ENCODE measurements at places on chromosomes 1 and 21. TPM values are rescaled to one million over a fixed set of nuclear protein-coding genes. Genes with fewer than 3 reads are reported as not detected.
A peak's percentile ranks its signal among the peaks of the same experiment; 100 is the strongest.

- no peak for DNase-seq
Observed at GRCh38 chr1:28894785-28895184, 19.6 kb upstream of the EPB41 start.

DNA sequence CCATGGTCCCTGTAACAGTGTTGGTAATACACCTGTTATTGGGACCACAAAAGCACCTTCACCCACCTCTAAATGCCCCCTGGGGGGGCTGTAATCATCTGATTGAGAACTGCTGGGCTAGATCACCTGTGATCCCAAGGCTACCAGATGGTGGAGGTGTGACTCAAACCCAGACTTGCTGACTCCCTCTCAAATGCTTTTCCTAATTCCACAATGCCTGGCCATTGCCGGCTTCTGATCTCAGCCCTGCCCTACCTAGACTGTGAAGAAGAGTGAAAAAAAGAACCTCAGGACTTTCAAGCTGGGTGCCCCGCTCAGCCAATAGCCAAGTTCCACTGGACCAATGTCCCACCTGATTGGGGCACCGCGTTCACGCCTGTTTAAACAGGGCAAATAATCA lies 9.6 kb downstream of the TMEM9 start:
- DNase-seq = no peak

DNA sequence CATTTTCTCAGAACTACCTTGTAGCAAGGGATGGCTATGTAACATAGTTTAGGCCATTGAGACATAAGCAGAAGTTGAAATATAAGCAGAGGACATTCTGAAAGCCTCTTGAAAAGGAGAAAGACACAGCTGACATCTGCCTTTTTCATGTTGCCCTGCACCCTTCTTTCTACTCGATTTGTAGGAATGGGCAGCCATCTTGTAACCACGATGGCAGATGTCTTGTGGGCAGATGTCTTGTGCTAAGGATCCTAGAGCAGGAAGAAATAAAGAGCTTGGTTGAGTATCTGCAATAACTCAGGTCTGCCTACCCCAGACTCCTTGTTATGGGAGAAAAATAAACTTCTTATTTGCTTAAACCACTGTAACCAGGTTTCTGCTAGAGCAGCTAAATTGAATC lies 351.0 kb downstream of the PDE4B start:
- DNase-seq = no peak

DNA sequence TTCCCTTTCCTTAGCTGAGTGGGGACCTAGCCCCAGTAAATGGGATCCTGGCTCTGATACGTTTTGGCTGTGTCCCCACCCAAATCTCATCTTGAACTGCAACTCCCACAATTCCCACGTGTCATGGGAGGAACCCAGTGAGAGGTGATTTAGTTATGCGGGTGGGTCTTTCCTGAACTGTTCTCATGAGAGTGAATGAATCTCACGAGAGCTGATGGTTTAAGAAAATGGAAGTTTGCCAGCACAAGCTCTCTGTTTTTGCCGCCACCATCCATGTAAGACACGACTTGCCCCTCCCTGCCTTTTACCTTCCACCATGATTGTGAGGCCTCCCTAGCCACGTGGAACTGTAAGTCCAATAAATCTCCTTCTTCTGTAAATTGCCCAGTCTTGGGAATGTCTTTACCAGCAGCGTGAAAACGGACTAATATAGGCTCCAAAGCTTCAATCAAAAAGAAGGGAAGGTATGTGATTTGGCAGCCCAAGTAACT lies 29.9 kb upstream of the POU2F1 start:
- no peak for DNase-seq

- no peak for DNase-seq
Observed at GRCh38 chr21:29654855-29655254, 284.9 kb downstream of the GRIK1 start.

GRCh38 chr1:153546371-153546770 lies 765 bp upstream of the S100A4 start:
- DNase-seq = no peak

GRCh38 chr1:47181095-47181954 lies 8.5 kb downstream of the PDZK1IP1 start:
- no peak for DNase-seq

- DNase-seq = no peak
Observed at GRCh38 chr1:21022279-21023040, 154.2 kb downstream of the EIF4G3 start.

DNA sequence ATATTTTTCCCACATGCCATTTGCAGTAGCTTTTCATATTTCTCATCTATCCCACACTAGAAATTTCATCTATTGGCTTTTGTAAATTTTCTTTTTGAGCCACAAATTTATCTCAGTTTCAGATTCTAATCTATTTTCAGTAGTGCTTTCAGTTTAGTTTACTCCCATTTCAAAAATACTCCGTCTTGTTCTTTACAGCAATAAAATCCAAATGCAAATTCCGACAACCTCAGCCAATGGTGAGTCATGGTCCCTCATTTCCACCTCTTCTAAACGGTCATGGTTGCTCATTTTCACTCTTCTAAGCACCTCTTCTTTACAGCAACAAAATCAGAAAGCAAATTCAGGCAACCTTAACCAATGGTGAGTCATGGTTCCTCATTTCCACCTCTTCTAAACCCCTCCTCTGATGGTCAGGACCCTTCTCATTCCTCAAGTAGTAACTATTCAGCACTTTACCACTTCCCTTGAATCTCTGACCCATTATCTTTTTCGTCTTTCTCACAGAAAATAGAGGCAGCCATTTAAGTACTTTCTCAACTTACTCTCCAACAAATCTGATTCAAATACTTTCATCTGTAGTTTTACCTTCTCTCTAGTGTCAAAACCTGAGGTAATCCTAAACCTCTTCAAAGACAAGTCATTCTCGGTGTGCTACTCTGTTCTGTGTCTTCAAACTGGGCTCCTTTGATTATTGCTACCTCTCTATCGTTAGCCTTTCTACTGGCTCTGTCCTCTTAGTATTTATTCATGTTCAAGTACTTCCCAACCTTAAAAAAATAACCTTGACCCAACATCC lies 34.4 kb downstream of the C21orf91 start:
- DNase-seq = no peak

DNA sequence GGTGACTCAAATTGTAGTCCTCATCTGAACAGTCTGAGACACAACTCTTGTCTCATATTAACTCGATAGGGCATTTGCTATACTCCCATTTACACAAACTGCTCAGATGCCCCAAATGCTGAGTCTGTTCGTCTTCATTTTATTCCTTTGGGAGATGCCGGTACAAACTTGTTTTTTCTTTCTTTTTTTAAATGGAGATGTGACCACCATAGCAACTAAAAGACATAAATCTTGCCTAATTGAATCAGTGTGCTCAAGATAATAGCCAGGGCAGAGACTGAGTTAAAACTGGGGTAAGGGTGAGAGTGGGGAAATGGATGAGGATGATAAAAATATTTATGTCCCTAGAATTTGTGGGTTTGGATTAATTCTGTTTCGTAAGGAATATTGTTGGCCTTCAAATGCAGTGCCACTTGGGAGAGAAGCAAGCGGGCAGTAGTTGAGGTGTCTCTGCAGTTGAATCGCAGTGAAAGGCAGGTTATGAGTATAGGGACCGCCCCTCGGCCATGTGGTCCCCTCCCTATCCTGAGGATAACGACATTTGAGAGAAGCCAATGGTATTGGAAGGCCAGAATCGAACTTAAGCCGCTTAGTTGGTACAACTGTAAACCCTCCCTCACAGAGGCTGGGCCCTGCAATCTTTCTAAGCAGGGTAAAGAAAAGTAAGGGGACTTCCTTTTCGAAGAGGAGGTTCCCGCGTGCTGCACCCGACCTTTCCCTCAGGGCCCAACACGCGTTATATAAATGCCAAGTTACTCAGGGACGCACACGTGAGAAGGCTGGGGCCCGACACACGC lies 859 bp upstream of the LRRC8B start:
- DNase-seq = peak; percentile 28

GRCh38 chr21:35335951-35336446 lies 286.9 kb upstream of the RUNX1 start:
- DNase-seq = no peak

GRCh38 chr21:41653954-41654491 lies 112.8 kb downstream of the RIPK4 start:
- DNase-seq = no peak

- DNase-seq = no peak
Observed at GRCh38 chr1:68799096-68799495, 302.2 kb upstream of the DEPDC1 start.

GRCh38 chr1:184622136-184622823 lies 132.4 kb downstream of the EDEM3 start:
- no peak for DNase-seq

GRCh38 chr1:74162333-74162732 lies 35.6 kb downstream of the LRRIQ3 start:
- no peak for DNase-seq

DNA sequence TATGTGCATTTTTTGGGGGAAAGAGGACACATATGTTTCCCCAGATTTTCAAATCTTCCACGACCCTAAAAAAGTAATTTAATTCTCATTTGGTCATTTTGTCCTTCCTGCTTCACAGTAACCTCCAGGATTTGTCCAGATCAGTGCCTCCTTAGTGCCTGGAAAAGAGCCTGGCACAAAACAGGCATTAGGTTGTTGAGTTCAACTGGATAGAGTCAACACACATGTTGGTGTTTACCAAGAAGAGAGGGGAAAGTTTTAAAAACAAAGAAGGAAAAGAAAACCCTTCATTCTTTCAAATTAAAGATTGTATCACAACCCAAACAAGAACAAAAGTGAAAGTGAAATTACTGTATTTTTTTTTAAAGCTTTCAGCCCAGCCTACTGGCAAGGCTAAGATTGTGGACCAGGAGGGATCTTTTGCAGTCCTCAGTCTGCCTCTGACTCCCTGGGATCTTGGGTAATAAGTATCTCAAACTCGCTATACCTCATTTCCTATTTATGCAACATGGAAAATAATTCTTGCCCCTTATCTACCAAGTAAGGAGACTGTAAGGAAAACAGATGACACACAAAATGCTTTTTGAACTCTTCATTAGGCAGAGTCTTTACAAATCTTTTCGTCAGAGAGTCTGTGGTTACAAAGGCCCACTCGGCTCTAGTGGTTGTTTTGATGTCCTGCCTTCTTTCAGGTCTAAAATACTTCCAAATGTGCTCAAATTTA lies 57.8 kb downstream of the ZNF281 start:
- no peak for DNase-seq

- no peak for DNase-seq
Observed at GRCh38 chr21:26708223-26708800, 135.2 kb upstream of the CYYR1 start.

- DNase-seq = no peak
Observed at GRCh38 chr1:162678439-162678838, 46.2 kb downstream of the DDR2 start.

DNA sequence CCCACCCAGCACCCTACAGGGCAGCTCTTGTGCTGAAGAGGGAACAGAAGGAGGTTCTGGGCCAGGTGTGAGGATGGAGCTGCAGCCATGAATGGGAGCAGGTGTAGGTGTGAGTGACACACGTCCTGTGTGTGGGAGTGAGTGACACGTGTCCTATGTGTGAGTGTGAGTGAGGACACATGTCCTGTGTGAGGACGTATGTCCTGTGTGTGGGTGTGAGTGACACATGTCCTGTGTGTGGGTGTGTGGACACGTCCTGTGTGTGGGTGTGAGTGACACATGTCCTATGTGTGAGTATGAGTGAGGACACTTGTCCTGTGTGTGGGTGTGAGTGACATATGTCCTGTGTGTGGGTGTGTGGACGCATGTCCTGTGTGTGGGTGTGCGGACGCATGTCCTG lies 26.4 kb downstream of the MEGF6 start:
- no peak for DNase-seq

DNA sequence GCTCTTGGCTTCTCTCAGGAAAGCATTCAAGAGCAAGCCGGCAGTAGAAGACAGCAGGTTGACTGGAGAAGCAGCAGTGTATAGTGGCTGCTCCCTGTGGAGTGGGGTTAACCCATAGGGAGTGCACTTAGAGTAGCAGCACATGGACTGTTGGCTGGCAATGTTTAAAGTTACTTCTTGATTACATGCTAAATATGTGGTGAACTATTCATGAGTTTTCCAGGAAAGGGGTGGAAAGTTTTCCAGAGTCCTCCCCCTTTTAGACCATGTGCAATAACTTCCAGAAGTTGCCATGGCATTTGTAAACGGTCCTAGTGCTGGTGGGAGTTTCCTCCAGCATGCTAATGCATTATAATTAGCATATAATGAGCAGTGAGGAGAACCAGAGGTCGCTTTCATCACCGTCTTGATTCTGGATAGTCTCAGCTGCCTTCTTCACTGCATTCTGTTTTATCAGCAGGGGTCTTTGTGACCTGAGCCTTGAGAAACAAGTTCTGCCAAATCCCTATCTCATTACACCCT lies 131.8 kb downstream of the CCDC185 start:
- DNase-seq = no peak

DNA sequence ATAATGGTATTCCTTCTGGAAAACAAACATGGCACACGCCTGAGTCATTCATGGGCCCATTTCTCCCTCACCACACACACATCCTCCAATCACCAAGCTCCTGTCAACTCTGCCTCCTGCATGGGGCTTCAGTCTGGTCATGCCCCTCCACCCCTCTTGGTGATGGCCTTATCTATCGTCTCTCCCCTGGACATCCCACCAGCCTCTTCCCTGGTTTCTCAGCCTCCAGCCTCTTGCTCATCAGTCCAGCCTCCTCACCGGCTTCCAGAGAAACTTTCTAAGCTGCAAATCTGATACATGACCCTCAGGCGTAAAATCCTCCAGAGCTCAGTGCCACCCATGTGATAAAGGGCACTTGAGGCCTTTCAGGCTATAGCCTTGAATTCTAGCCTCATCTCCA lies 243.9 kb downstream of the FOXD2 start:
- no peak for DNase-seq

DNA sequence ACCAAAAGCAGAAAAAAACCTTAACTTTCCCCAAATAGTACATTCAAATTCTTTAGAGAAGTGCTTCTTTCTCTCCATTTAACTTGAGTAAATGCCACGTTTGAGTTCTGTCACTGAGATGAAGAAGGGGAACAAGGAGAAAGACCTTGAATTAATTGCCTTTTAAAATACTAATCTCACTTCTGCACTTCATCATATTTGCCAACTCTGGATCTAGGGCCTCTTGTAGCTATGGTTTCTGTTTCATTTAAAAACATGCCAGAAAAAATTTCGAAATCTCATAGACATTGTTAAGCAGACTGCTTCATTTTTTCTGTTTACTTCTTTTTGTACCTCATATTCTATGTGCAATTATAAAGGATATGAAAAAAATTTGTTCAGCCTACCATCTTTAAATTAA lies 24.6 kb downstream of the MIXL1 start:
- no peak for DNase-seq

GRCh38 chr1:201156346-201156745 lies 2.1 kb upstream of the TMEM9 start:
- no peak for DNase-seq

Gene BATF3
- 6.1 TPM for total RNA-seq

Gene EFNA1
- 6.5 TPM for total RNA-seq

Gene COA6
- total RNA-seq = 44.3 TPM

Gene BRDT
- 0.13 TPM for total RNA-seq

Gene NHLH1
- total RNA-seq = 0.70 TPM

Gene RAB3B
- 34.1 TPM for total RNA-seq

Gene C1orf87
- 0.16 TPM for total RNA-seq

Gene PLCH2
- total RNA-seq = 0.18 TPM

Gene RIIAD1
- not detected for total RNA-seq

Gene AIRE
- total RNA-seq = 0.09 TPM

Gene LCE3D
- not detected for total RNA-seq

Gene C8A
- 0.13 TPM for total RNA-seq
